ENCODE measurements at places on chromosomes 5 and 9.

DNA sequence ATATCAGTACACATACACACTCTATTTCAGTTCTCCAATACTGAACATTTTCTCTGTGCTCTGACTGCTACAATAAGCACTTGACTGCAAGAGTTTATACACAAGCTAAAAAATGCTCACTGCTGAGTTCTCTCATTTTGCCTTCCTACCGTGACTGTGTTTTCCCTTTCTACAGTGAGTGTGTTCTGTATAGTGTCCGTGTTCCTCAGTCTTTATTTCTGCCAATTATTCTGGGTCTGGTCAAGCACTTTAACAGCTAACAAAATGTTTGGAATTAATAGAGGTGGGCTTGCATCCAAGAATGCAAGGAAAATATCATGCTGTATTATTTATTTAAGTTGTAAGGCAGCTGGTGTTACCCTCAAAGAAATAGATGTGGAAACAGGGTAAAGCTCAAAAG lies 217.0 kb upstream of the NREP start:
- no peak for DNase-seq

DNA sequence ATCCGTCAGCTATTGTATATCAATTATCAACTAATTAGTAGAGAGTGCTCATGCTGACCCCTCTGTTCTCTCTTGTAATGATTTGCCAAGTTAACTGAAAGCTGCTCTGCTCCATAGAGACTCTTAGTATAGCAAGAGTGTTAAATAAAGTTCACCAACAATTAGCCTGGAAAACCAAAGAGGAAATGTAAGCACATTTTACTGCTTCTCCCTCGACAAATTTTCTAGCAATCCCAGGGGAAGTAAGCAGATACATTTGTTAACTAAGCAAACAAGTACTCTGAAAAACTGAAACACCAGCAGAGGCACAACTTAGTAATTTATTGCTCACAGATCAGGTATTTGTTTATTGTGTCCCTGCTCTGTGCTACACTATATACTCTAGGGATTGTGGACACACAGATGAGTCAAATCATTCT lies 162.2 kb downstream of the GLIS3 start:
- no peak for DNase-seq

GRCh38 chr9:17422994-17423680 lies 155.7 kb upstream of the SH3GL2 start:
- no peak for DNase-seq

- DNase-seq = no peak
Measured at GRCh38 chr5:129807162-129807814, 59.4 kb downstream of the MINAR2 start.

- DNase-seq = no peak
Measured at GRCh38 chr5:33558489-33558888, 117.7 kb downstream of the TARS1 start.

GRCh38 chr9:17962747-17963146 lies 383.9 kb downstream of the SH3GL2 start:
- DNase-seq = no peak

DNA sequence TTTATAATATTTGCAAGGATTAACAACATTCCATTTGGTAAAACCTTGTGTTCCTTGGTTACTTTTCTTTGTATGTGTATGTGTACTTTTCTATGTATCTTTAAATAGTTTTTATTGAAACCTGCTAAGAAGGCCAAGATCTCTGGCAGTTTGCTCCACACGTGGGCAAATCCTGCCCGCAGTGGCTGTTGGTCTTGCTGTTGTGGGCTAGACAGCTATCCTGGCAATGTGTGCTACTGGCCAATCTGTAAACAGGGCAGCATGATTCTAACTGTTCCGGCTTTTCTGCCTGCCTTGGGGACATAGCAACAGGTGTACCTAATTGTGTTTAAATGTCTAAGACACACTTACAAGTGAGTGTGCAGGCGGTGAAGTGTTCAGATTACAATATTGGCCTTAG lies 286.6 kb downstream of the RFX3 start:
- DNase-seq = no peak

GRCh38 chr5:32283539-32284377 lies 29.0 kb downstream of the MTMR12 start:
- DNase-seq = peak; percentile 40

DNA sequence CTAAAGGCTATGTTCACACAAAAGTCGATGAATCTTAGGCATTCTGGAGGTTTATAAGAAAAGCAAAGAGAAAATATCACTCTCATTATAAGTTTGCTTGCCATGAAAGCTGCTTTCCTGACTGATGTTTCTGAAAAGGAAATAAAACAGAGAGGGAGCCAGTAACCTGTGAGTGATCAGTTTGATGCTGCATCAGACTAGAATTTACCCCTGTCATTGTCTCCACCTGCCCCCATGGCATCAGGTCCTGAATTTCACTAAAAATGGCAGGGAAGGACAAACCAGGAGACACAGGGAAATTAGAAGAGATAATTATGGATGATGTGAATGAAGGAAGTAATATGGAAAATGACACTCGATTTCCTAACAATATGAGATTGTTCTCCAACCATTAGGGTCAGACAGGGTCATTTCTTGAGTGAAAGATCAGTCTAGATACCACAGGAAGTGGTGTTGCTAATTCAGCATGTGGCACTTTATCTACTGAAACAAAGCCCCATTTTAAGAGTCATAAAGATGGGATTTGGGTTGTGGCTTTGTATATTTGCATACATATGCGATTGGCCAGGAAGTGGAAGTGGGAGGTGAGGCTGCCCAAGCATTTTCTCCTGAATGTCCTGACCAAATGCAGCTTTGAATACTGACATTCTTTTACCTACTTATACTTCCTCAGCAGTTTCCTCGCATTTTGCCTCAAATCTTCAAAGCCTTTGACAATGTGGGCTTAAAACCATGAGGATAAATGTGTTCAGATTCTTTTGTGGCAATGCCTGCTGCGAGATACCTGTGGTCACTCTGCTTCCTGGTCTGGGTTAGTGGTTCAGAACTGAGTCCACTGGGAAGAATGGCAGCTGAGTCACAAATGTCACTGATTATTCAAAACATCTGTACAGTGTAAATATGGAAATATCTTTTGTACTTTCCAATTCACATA lies 29.7 kb downstream of the MEGF10 start:
- no peak for DNase-seq

GRCh38 chr5:135559354-135559753 lies 19.4 kb downstream of the CXCL14 start:
- no peak for DNase-seq

DNA sequence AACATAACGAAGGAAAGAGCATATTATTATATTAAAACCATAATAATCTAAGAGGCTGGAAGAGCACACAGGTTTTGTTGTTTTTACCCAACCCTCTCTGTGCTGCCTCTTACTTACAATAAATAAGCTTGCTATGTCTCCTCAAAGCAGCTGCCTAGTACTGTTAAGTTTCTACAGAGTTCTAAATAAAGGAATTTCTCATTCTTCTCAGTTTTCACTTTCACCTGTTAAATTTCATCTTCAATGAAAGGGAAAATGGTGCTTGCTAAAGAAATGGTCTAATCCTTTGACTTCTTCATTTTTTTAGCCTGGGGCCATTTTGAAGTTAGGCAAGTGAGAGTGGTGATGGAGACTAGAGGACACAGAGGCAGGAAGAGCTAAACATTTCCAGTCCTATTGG lies 396.1 kb downstream of the MAN2A1 start:
- DNase-seq = no peak

DNA sequence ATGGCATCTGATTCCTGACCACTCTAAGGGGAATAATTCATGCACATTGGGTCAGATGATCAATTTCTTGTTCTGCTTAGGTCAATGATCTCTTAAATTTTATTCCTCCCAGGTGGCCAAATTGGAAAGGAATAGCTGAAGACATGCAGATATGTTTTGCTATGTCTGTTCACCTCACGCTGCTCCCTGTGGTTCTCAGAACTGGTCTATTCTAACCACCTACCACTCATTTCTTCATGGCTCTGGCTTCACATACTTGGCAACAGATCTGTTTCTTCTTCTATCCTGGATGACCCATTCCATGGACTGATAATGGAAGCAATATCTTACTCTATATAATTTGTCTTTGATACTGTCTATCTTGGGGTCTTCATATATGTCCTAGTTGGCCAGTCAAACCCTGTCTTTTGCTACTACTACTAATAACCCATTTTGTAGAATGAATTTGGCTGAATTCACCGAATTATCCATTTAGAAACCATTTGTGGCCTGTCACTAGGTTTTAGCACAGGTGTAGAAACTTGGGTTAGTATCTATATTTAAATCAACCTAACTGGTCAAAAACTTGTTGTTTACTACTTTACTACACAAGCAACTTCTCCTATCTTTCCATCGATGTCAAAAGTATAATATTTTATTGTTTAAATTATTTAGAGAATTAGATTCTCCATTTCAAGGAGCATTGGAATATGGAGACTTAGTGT lies 650.9 kb downstream of the TLE4 start:
- no peak for DNase-seq

GRCh38 chr5:135377751-135378680 lies 21.0 kb downstream of the MACROH2A1 start:
- no peak for DNase-seq

DNA sequence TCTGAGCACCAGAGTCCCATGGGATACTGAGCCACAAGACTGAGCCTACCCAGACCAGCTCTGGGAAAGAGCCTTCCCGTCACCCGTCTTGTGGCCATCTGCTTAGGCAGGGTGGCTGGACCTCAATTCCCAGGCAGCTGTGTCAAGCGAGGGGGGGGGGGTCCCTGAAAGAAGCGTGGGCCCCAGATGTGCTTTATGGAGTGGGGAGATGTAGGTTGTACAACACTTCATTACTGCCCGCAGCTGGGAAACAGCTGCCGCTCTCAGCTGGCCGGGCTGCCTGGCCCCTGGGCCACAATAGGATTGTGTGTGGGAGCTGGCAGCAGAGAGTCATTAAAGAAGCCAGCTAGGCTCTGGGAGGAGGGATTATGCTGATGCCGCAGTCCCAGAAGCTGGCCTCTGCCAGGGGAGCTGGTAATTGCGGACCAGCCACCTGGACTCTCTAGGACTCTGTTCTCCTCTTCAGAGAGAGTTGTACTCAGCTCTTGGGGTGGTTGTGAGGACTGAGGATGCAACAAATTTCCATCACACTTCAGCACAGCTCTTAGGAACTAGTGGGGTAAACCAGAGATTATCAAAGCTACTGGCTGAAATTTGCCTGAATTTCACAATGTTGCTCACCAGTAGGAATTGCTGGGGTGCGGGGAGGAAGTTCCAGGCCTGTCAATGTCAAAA lies 145.4 kb downstream of the GADD45G start:
- no peak for DNase-seq

DNA sequence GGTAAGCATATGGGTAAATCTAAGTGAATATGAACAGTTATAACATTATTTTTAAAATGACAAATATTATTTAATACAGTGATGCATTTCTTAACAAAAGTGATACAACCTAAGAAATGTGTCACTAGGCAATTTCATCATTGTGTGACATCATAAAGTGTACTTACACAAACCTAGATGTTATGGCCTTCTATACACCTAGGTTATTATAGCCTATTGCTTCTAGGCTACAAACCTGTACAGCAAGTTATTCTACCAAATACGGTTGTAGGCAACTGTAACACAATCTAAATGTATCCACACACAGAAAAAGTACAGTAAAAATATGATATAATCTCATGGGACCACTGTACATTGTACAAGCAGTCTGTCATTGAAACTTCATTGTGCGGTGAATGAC lies 48.3 kb downstream of the STRBP start:
- DNase-seq = no peak
